ENCODE measurements at places on chromosomes 12 and 14.

- no peaks in the 10 kb centered on the region for H3K27me3 ChIP-seq
- DNase-seq: no peak
- H3K27ac ChIP-seq: no peak overlapping the region
These were observed 228.7 kb downstream of the PCNX1 start for GRCh38 chr14:71135911-71136310.

GRCh38 chr12:6788972-6789924 is at the start of gene CD4:
Gene CD4, plus strand, starts transcription at chr12:6789528. Its CDS starts 10,611 bp downstream, at chr12:6800139.
- no peak within 1 kb of the TSS for H3K27ac ChIP-seq
- no peaks in the 10 kb centered on the region for H3K36me3 ChIP-seq
- no peak within 1 kb of the TSS for H3K4me3 ChIP-seq
- H3K27me3 ChIP-seq: peaks cover 3% of the 10 kb centered on the region
- H3K4me1 ChIP-seq: no peaks in the 10 kb centered on the region

DNA sequence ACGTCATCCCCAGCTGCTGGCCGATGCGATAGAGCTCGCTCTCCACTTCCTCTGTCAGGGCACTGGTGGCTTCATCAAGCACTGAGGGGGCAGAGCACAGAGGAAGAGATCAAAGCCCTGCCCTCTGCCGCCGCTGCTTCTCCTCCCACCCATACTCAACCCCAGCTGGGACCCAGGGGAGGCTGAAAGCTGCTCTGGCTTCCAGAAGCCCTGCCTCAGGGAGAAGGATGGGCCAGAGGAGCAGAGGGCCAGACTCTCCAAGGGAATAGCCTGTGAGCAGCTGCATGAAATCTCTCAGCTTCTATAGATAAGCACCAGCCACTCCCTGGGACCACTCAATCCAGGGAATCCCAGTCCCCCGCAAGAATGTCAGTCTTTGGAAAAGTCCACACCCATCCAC is 16.0 kb downstream of the ABCD4 start:
- H3K27ac ChIP-seq: no peak overlapping the region
- no peaks in the 10 kb centered on the region for H3K4me1 ChIP-seq
- H3K36me3 ChIP-seq: peaks cover 49% of the 10 kb centered on the region
- H3K4me3 ChIP-seq: no peak overlapping the region
- no peak for DNase-seq

DNA sequence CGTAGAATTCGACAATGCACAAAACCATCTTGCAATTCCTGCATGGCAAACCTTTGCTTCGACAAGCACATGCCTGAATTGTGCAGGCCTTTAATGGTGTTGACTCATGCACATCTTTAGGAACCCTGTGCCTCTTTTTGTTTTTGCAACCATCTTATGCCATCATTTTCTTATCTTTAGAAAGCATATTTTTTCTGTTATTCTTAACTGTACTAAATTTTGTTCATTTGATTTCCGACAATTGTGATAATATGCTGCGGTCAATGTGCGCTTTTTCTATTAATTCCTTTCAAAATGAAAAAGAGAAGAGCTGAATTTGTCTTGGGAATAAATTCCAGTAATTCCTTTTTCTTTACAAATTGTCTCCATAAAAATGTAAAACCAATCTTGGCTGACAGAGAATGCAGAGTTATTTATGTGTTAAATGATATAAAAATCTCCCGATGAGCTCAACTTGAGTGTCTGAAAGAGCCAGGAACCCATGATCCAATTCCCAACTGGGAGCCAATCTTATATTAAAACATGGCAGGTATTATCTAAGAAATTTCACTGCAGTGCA is 20.1 kb upstream of the CDK17 start:
- H3K4me1 ChIP-seq: peaks cover 67% of the 10 kb centered on the region
- no peaks in the 10 kb centered on the region for H3K36me3 ChIP-seq
- H3K27me3 ChIP-seq: no peaks in the 10 kb centered on the region
- peak; percentile 96 for DNase-seq

DNA sequence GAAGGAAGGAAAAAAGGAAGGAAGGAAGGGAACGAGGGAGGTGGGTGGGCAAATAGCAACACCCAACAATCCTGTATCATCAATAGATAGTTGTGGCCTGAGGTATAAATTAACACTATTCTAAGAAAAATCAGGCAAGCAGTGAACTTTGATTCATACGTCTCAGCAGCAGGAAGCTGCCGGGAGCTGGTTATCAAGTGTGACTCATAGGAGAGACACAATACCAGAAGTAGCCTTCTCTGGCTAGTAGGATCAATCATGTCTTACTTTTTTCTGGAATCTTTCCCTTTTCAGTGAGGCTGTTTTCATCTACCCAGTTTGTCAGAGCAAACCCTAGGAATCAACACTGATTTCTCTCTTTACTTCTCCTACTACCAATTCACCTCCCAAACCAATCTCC is 780.5 kb downstream of the NRXN3 start:
- H3K27ac ChIP-seq: peak overlapping the region; percentile 52
- H3K27me3 ChIP-seq: no peaks in the 10 kb centered on the region
- no peak overlapping the region for H3K4me3 ChIP-seq

GRCh38 chr14:55125403-55125802 is 3.6 kb upstream of the LGALS3 start:
- H3K4me3 ChIP-seq: no peak overlapping the region
- no peak for DNase-seq
- H3K36me3 ChIP-seq: no peaks in the 10 kb centered on the region
- peaks cover 3% of the 10 kb centered on the region for H3K4me1 ChIP-seq

- no peak overlapping the region for H3K4me3 ChIP-seq
- H3K27ac ChIP-seq: peak overlapping the region; percentile 81
- peak; percentile 69 for DNase-seq
- H3K36me3 ChIP-seq: no peaks in the 10 kb centered on the region
- no peaks in the 10 kb centered on the region for H3K27me3 ChIP-seq
These were observed 170.6 kb downstream of the OTOGL start for GRCh38 chr12:80269803-80270552.

- no peak overlapping the region for H3K27ac ChIP-seq
- no peak overlapping the region for H3K4me3 ChIP-seq
- no peaks in the 10 kb centered on the region for H3K36me3 ChIP-seq
- H3K27me3 ChIP-seq: peaks cover 2% of the 10 kb centered on the region
- DNase-seq: no peak
These were observed 74.4 kb downstream of the SERPINA3 start for GRCh38 chr14:94686511-94687160.

DNA sequence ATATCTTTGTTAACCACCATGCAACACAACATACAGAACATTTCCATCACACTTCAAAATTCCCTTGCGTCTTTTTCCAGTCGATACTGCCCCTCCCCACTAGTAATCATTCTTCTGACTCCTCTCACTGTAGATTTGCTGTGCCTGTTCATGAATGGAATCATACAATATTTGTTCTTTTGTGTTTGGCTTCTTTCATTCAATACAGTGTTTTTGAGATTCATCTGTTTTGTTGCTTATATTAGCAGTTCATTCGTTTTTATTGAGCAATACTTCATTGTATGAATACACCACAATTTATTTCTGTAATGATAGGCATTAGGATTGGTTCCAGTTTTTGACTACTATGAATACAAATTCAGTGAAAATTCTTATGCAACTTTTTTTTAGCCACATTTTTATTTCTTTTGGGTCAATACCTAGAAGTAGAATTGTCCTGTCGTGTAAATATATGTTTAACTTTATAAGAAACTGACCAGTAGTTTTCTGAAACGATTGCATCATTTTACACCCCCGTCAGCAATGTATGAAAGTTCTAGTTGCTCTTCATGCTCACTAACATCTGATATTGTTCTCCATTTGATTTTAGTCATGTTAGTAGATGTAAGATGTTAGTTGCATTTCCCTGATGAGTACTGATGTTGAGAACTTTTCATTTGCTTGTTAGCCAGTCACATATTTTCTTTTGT is 127.5 kb downstream of the TGFB3 start:
- H3K27me3 ChIP-seq: no peaks in the 10 kb centered on the region
- no peak overlapping the region for H3K4me3 ChIP-seq
- H3K36me3 ChIP-seq: no peaks in the 10 kb centered on the region

- no peaks in the 10 kb centered on the region for H3K36me3 ChIP-seq
- peaks cover 40% of the 10 kb centered on the region for H3K4me1 ChIP-seq
- H3K4me3 ChIP-seq: no peak overlapping the region
- H3K27ac ChIP-seq: no peak overlapping the region
These were observed 646 bp upstream of the DNAJC22 start for GRCh38 chr12:49345825-49346658.

GRCh38 chr12:27623645-27624044 is 72.6 kb upstream of the REP15 start:
- no peak overlapping the region for H3K4me3 ChIP-seq
- peak overlapping the region; percentile 69 for H3K27ac ChIP-seq
- H3K4me1 ChIP-seq: peaks cover 73% of the 10 kb centered on the region
- peak; percentile 54 for DNase-seq
- H3K27me3 ChIP-seq: no peaks in the 10 kb centered on the region

DNA sequence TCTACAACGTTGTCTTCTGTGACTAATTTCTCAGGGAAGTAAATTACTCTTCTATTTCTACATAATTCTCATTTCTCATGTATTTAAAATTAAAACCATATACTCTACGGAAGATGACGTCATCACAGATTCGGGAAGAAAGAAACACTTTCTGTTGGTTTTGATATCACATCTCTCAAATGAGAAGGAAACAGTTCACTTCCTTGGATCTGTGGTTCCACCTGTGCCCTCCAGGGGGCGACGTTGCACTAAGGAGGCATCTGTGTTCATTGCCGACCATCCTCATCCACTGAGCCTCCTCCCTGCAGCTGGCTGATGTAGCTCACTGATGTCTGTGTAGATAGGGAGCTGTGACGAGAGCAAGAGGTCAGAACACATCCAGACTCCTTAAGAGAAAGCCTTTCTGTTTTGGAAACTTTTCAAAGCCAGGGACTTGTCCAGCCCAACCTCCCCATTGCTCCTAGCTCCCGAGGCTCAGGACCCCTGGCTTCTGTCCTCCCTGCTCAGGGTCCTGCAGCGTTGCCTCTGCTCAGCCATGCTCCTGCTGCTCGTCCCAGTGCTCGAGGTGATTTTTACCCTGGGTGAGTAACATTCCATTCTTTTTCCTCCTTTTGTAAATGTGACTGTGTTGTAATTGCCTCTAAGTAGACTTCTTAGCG is 172.7 kb upstream of the OR4E1 start:
- H3K27me3 ChIP-seq: peaks cover 20% of the 10 kb centered on the region
- no peaks in the 10 kb centered on the region for H3K36me3 ChIP-seq
- no peak overlapping the region for H3K27ac ChIP-seq

DNA sequence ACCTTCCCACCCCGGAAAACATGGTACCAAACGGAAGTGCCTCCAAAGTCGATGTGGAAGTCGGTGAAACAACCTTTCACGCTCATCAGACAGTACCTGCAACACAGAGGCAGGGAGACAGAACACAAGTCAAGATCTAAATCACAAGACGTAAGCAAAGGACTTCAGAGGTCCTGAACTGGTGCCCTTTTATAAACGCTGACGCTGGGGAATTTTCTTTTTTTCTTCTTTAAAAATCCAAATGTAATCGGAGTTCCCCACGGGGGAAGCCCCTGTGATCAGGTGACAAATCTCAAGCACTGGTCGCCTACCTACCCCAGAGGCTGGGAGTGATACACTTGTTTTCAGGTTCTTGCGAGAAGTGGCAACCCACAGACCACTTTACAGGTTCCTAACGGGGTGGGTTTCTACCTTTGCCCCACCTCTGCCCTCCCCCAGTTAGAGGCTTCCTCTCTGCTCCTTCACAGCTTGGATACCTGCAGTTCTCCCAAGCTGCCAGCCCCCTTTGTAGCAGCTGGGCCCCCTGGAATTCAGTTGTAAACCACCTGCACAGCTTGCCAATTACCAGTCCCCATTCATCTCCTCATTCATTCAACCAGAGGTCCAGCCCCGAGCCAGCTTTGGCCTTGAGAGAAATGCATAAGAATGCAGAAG is 46.2 kb downstream of the KDM2B start:
- peaks cover 12% of the 10 kb centered on the region for H3K36me3 ChIP-seq
- DNase-seq: no peak
- H3K27me3 ChIP-seq: no peaks in the 10 kb centered on the region
- H3K4me1 ChIP-seq: peaks cover 23% of the 10 kb centered on the region
- no peak overlapping the region for H3K27ac ChIP-seq

DNA sequence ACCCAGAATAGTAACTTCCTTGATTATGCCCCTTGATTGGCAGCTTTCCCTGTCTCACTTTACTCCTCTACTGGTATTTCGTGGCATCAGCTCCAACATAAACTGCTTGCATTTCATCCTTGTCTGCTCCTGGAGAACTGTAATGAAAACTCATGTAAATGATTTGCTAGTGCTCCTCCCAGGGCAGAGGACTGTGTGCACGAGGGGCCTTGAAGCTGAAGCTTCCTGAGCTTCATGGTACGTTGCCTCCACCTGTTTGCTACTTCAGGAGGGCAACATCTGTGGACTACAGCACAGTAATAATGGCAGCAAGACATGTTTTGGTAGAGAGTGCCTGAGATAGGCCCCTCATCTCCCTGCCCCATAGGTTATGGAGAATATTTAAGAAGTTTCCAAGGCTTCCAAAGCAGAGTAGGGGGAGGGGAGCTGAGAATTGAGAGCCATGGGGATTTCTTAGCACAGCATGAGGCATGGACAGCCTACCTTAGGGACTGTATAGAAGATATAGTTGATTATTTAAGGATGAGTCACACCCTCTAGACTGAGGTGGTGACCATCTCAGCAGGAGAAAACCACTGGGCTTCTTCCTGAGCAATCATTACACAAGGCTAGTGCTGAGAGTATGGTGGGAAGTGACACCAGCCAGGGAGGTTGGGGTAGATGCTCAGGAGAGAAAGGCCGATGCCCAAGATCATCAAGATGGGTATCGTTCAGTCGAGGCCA is 29.5 kb downstream of the CCDC198 start:
- H3K4me1 ChIP-seq: no peaks in the 10 kb centered on the region
- no peaks in the 10 kb centered on the region for H3K36me3 ChIP-seq
- no peaks in the 10 kb centered on the region for H3K27me3 ChIP-seq
- H3K4me3 ChIP-seq: no peak overlapping the region
- no peak for DNase-seq

DNA sequence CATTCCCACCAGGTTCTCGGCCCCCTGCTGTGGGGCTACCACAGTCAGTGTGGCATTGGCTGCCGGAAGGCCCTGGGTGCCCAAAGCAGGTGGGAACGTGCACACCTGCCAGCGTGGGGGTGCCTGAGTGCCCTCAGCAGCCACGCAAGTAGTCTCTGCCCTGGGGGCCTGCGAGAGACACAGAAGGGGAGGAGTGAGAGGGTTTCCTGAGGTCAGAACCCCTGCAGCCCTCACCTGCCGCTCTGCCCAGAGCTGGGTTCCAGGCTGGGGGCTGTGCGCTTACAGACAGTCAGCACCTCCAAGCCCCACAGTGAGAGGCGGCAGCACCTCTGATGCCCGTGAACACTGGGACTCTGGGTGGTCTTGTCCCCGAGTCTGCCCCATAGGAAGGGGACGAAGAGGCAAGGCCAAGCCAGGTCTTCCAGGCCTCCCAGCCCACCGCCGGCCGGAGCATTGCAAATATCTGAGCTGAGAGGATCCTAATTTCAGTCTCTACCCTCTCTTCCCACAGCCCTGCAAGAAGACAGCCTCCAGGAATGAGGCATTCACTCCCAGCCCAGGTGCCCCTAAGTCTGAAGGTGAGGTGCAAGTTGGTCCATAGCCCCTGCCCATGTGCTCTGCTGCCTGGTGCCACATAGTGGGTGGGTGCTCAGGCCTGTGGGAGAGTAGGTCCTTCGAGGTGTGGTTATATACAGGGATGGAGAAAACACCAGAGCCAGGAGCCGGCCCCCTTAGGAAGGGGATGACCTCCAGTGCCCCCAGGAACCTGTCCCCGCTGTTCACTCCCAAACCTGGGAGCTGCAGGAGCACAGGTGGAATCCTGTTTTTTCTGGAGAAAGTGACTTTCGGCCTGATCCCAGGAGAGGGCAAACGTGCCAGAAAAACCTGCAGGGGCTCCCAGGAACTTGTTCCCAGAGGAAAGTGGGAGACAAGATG is 291.1 kb upstream of the RTL1 start:
- H3K36me3 ChIP-seq: no peaks in the 10 kb centered on the region
- no peak for DNase-seq
- H3K27me3 ChIP-seq: no peaks in the 10 kb centered on the region

GRCh38 chr12:49847161-49847560 is 4.3 kb upstream of the BCDIN3D start:
- no peaks in the 10 kb centered on the region for H3K36me3 ChIP-seq
- peaks cover 6% of the 10 kb centered on the region for H3K4me1 ChIP-seq
- no peak for DNase-seq
- no peak overlapping the region for H3K4me3 ChIP-seq
